ENCODE measurements at places on chromosomes 3 and 15.
A peak's percentile ranks its signal among the peaks of the same experiment; 100 is the strongest.

- DNase-seq, result no peak
Observed at GRCh38 chr3:172675441-172676193, 35.2 kb downstream of the NCEH1 start.

DNA sequence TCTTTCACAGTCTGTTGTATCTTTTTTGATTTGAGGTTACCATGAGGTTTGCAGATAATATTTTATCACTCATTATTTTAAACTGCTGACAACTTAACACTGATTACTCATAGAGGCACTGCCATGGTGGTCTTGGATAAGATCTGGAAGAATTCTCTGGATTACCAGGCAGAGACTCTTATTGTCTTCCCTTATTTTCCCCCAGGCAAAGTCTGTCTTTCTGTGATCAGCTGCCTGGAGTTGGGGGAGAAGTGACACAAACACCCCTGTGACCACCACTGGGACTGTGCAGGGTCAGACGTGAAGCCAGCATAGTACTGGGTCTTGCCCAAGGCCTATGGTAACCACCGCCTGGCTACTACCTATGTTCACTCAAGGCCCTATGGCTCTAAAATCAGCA lies 4.7 kb downstream of the PATL2 start:
- no peak for DNase-seq

- no peak for DNase-seq
Observed at GRCh38 chr3:179376474-179376873, 29.0 kb downstream of the MFN1 start.

GRCh38 chr3:105845488-105845887 lies 23.3 kb downstream of the CBLB start:
- DNase-seq, result no peak

- no peak for DNase-seq
Observed at GRCh38 chr3:52350416-52350815, 34.3 kb downstream of the DNAH1 start.

GRCh38 chr3:170734043-170734734 lies 135.8 kb downstream of the RPL22L1 start:
- no peak for DNase-seq

DNA sequence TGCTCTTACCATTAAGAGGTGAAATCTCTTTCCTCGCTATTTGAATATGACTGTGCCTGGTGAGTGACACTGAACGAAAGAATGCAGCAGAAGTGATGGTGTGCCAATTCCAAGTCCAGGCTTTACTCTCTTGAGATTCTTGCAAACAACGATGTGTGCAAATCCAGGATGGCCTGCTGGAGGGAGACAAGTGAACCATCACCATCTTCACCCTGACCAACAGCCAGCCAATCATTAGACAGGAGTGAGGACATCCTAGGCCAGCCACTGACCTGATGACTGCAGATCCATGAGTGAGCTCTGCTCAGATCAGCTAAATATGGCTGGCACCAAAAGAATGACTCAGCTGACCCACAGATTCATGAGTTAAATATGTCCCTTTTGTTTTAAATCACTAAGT lies 878.0 kb downstream of the PDCD6IP start:
- no peak for DNase-seq

- no peak for DNase-seq
Observed at GRCh38 chr3:72317491-72317890, 530.8 kb downstream of the SHQ1 start.

DNA sequence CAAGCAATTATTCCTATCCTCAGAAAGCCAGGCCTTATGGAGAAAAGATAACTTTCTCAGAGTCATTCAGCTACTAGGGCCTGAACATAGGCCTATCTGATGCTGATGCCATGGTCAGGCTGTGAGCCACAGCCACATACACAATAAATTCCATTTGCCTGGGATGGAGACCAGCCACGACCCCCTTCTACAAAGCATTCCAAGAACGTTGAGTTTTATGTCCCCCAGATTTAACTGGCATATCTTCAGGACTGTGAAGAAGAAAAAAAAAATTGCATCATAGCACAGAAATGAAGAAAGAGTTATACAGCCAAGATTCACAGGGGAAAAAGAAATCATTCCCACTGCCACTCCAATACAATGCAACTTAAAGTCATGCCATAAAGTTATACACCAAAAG lies 100.0 kb downstream of the THBS1 start:
- no peak for DNase-seq

DNA sequence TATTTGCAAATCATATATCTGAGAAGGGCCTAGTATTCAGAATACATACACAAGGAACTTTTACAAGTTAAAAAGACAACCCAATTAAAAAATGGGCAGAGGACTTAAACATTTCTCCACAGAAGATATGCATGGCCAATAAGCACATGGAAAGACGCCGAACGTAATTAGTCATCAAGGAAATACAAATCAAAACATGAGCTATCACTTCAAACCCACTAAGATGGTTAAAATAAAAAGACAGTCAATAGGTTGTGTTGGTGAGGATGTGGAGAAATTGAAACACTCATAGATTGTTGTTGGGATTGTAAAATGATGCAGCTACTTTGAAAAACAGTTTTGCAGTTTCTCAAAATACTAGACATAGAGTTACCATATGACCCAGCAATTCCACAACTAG lies 61.2 kb upstream of the NEO1 start:
- DNase-seq, result no peak

DNA sequence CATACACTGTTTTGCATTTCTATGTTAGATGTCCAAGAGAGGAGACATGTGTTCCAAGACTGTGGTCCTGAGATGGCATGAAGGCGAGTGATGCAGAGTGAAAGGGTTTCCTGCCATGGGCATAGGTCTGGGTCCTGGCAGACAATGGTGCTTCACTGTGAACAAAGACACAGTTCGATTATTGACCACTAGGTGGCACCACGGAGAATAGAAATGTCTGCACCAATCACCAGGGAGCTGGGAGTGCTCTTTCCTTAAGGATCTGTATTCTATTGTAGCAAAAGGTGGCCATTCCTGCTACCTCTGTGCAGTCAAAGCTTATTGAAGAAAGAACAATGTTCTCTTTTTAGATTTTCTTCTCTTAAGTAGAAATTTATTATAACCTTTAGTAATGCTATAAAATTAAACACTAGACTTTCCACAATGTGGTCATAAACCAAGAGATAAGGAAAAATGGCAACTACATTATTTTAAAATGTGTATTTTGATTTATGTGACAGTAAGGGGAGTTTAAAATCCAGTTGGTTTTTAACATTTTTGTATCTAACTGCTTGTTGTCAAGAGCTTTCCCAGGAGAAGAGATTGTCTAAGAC lies 88.7 kb downstream of the GABRG3 start:
- peak; percentile 14 for DNase-seq

GRCh38 chr3:76859596-76859995 lies 180.3 kb upstream of the ROBO2 start:
- no peak for DNase-seq

- DNase-seq, result no peak
Observed at GRCh38 chr15:50328116-50328515, 26.9 kb downstream of the GABPB1 start.

DNA sequence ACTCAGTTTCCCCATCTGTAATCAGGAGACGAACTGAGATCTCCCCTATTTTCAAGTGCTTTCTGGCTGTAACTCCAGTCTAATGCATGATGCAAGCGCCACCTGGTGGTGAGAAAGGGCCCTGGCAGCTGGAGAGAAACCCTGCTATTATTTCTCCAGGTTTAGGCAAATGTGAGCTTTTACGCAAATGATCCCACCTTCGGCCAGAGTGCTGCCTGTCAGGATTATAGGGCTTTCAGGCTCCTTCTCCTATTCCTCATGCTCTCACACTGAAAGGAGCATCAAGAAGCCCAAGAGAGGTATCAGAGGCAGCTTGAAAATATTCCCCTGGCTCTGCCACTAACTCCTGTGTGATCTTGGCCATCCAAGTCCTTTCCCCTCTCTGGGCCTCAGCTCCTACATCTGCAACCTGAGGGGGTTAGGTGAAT lies 93.9 kb upstream of the RASGRF1 start:
- peak; percentile 71 for DNase-seq

DNA sequence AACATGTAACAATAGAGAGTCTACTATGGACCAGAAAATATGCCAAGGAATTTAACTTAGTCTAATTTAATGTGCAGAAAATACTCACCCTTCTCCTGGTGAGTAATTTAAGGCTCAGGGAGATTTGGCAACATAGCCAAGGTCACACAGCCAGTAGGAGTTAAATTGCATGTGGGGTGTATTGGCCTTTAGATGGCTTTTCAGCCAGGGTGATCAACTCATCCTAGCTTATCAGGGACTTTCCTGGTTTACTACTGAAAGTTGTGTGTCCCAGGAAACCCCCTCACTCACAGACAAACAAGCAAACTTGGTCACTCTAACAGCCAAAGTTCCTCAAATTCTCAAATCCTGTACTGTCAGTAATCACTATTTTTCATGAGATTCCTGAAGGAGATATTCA lies 2.6 kb upstream of the SLC9A9 start:
- no peak for DNase-seq

- DNase-seq, result no peak
Observed at GRCh38 chr3:102614021-102614569, 179.3 kb downstream of the ZPLD1 start.

DNA sequence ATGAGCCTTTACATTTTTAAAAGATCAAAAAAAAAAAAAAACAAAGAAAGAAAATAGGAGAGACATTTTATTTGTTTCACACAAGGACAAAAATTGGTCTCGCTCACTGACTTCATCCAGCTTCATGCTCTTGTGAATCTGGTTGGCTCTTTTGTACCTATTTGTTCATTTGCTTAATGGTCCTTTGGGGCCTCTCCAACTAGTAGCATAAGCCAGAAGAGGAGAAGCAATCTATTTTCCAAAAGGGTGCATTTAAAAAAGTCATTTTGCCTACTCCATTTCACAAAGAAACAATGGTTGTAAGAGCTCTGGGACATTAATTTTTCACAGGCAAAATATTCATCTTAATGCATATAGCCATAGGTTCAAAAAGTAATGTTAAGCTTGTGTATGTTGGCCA lies 168.3 kb upstream of the ADAMTS9 start:
- no peak for DNase-seq

DNA sequence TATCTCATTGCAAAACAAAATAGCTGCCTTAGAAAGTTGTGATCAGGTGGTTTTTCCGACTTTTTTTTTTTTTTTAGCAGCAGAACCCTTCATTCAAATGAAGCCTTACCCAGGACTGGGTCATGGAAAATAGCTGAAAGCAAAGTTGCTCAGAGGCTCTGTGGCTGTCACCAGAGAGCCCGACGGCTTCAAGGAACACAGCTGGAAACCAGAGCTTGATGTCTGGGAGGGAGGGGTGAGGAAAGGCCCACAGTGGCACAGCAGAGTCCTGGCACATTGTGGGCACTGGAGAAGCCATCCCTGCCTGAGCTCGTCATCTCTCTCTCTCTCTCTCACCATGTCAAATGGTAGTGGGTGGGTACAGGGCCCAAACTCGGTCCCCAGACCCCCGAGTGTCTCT lies 77.5 kb downstream of the RPN1 start:
- peak; percentile 31 for DNase-seq

GRCh38 chr3:154176036-154176435 lies 54.8 kb downstream of the ARHGEF26 start:
- DNase-seq, result no peak

- DNase-seq, result no peak
Observed at GRCh38 chr15:92120094-92120795, 266.7 kb downstream of the SLCO3A1 start.

GRCh38 chr3:4731543-4732111 lies 238.5 kb downstream of the ITPR1 start:
- DNase-seq, result no peak

DNA sequence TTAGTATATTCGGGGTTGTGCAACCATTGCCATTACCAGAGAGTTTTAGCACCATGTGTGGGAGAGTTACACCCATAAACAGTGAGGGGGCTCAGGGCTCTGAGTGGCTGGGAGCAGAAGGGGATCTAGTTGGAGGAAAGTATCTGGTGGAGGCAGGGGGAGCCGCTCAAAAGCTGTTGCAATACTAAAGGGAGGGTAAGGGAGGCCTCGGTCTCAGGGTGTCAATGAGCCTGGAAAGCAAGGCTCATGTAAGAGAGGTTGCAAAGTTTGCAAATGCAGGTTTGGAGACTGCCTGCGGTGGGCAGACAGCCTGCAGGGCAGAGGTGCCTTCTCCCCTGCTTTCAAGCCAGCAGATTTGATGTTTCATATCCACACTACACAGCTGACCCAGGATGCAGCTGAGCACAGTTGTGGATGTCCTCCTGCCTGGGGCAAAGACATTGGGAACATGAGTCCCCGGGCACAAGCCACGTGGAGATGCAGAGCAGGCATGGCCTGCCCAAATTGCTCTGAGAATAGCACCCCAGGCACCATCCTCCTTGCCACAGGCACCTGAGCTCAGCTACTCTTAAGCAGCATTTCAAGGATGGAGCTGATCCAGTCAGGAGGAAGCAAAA lies 181.4 kb downstream of the TLE3 start:
- DNase-seq, result no peak

DNA sequence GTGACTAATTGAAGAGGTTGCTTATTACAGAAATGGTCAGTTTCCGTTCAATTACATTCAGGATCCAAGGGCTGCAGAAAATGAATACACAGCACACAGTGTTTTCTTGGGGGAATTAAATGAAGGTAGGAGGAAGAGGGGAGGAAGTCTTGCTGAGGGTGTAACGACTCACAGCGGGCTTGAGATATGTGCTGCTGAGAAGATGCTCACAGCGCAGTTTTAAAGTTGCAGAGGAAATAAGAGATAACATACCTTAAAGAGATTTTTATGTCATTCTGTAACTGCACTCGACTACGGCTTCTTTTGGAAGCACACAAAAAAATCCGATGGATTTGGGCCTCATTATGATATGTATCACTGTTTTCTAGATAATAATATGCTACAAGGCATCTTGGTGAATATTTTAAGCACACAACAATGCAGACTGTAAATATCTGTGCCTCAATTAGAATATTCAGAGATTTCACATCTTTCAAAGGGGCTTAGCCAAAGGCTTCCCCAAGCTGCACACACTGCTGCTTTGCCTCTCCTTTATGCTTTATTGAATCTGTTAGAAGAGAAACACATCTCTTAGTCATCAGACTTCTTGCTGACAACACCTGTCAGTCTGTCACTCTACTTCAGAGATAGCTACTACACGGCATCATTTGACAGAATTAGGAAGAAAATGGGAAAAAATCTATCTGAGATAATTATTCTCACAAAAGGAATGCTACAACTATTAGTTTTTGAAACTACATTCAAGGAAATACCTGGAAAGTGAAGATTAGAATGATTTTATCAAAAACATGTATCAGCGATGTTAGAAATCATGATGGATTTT lies 773.2 kb downstream of the OTOL1 start:
- no peak for DNase-seq

DNA sequence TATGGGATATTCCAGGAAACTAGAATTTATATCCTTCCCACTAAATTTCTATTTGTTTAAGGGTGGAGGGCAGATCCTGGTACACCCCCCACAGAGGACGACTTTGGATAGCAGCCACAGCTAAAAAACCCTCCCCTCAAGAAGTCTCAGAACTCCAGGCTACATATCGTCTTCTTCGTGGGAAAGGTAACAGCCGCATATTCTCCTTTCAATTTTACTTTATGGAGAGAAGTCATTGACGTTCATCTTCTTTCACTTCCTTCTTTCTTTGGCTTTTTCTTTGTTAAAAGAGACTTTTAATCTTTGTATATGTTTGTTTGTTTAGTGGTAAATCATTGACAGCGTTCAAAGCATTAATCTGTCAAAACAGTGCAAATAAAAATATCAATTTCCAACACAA lies 36.3 kb downstream of the TRIP4 start:
- DNase-seq, result no peak

GRCh38 chr3:45109771-45110508 lies 36.2 kb downstream of the CDCP1 start:
- no peak for DNase-seq

- DNase-seq, result no peak
Observed at GRCh38 chr15:100930306-100930848, 11.2 kb downstream of the LRRK1 start.
